ENCODE measurements at places on chromosomes 4 and X.

DNA sequence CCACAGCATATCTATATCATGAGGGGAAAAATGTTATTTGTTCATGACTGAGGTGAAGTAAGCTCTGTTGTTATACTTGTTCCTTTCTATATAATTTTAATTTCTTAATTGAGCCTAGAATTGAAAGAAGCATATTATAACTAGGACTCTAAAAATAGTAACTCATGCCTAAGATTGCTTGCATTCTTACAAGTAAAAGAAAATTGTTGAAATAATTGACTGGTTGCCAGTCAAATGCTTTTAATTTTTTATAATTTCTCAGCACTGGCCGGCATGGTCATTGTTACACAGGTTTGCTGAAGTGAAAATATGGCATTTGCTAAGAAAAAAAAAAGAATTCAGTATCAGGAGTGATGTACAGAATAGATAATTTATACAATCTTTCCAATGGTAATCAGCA, 104.8 kb downstream of the GASK1B start:
- no peak for DNase-seq

GRCh38 chr4:105283501-105283900, 136.8 kb downstream of the TET2 start:
- DNase-seq, result no peak

DNA sequence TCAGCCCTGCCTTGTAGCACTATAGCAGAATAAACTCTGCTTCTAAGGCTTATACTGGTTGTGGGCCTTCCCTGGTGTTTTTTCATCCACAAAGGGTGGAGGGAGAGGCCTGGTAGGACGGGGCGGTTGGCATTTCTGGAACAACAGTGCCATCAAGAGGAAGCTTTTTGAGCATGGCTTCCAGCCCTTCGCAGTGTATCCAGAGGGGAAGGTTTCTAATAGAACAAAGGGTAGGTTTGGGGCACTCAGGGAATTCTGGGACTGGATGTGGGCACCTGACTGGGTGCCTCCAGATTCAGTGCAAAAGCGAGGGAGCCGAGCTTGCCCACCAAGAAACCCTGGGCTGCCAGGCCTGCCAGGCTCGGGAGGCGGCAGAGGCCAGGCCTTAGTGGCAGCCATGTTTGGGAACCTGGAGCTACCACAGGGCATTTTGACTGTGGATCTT, 229.6 kb upstream of the AGTR2 start:
- DNase-seq, result no peak

GRCh38 chrX:118455013-118455412, 40.6 kb upstream of the DOCK11 start:
- DNase-seq, result no peak

GRCh38 chr4:37812713-37813112, 13.8 kb upstream of the PGM2 start:
- no peak for DNase-seq
